ENCODE measurements at places on chromosomes 5 and 9.
A peak's percentile ranks its signal among the peaks of the same experiment; 100 is the strongest.

GRCh38 chr9:29625292-29625731 is 2052.0 kb upstream of the C9orf72 start:
- DNase-seq, result no peak

DNA sequence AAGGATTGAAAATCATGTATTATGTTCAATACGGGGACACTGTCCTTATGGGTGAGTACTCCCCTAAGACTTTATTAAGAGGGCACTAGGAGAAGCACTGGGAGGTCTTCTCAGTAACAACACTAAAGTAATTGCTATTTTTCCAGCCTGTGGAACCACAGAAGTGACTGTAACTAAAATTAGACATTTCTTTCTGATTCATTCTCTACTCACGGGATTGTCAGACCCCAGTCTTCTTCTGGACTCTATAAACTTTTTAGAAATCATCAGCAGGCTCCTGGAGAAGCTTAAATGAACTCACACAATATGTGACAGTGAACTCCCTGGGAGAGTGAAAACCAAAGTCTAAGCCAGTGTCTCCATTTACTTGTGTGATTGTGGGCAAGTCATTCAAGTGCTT is 14.5 kb downstream of the TLR4 start:
- no peak for DNase-seq

DNA sequence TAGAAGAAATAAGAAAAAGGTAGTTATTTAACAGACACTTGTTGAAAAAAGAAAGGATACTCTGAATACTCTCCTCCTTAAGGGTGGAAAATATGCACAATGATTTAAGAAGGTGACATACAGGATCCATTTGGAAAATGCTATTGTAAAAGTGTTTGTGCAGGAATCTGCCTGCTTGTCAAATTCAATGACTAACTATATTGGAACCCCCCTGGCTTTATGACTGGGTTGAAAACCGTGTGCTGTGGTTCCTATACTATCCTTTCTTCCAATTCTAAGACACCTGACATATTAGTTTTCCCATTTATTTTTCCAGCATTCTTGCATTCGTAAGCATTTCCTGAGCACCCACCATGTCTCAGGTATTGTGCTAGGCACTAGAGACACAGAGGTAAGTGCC is 220.0 kb downstream of the GLIS3 start:
- no peak for DNase-seq

DNA sequence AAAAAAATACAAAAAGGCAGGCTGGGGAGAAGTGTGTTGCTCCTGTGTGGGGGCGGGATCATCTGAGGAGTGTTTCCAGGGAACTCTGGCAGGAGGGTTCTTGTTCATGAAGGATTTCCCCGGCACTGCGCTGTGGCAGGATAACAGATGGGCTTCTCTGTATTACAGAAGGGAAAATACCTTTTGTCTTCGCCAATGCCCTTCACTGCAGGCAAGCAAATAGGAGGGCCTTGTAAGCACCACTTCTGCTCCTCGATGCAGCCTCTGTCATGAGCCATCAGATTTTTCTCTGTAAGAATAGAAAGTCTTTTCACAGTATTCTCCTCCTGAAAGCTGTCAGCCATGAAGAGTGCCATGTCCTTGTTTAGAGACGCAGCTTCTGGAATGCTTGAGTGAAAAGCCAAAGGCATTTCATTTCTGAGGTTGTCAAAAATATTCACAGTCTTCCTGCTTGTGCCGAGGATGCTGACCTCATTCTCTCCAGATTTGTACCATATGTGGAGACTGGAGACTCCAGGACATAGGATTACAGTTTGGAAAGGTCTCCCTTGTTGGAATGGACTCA is 294.0 kb downstream of the YTHDC2 start:
- DNase-seq, result peak; percentile 21

DNA sequence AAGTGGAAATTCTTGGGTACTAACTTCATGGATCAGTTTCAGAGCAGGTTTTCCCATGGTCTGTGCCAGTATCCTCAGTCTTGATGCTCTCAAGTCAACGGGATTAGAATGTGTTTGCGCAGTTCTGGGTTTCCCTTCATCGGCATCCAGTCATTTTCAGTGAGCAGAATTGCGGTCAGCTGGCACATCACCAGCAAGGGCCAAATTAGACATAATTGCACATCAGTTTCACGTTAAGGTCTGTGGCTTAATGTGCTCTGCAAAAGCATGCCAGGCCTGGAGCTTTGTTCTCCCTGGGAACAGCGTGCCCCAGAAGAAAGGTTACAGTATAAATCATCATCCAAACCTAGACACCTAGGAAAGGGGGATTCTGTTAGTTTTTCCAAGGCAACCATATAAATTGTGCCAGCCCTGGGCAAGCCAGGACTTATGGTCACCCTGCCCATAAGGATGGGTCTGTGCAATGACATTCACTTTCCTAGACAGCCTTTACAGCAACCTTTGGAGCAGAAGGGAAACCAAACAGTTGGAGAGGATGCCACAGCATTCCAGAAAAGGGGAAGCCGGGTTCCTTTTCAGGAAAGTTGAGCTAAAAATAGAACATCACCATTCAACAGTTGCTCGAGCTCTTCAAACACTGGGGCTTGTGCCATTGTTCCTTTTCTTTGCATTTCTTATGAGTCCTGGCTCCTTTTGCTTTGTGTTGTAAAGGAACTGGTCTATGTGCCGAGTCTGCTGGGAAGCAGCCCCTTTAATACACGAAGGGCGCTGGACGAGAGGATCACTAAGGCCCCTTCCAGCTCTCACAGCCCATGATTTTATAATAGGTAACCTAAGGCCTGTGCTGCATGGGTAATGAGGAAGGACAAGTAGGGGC is 23.1 kb downstream of the IQGAP2 start:
- no peak for DNase-seq

- no peak for DNase-seq
These were observed at the start of gene NEK6 for GRCh38 chr9:124257844-124258606. NEK6 (plus strand) TSS chr9:124257949; CDS start chr9:124301965, 44,016 bp downstream.

- no peak for DNase-seq
These were observed 97.8 kb downstream of the C9orf152 start for GRCh38 chr9:110110154-110110553.

GRCh38 chr9:115204904-115205453 is 87.0 kb upstream of the TNC start:
- no peak for DNase-seq

DNA sequence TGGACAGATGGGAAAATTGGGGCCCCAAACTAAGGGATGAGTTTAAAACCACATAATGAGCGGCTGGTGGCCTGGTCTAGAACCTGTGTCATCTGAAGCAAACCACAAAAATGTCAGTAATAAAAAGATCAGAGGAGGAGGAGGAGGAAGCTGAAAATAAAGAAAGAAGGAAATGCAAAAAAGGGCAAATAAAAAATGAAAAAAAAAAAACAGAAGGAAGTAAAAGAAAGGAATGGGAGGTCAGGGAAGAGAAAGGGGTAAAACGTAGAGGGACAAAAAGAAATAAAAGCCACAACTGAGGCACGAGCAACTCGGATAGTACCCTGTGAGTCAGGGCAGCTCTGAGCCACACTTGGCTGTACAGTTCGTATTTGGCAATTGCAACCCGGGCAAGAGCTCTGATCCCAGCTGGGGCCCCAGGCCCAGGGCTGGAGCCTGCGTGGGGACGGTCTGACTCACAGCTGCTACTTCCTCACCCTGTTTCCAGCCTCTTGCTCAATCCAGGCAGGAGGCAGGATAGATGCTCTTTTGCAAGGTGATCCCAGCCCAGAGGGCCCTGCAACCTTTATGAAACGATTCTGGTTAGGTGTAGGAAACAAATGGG is 137.9 kb upstream of the TRIM32 start:
- no peak for DNase-seq

- no peak for DNase-seq
These were observed 55.1 kb upstream of the TLR4 start for GRCh38 chr9:117649126-117649525.

GRCh38 chr9:121797081-121797480 is 145.6 kb downstream of the DAB2IP start:
- no peak for DNase-seq

DNA sequence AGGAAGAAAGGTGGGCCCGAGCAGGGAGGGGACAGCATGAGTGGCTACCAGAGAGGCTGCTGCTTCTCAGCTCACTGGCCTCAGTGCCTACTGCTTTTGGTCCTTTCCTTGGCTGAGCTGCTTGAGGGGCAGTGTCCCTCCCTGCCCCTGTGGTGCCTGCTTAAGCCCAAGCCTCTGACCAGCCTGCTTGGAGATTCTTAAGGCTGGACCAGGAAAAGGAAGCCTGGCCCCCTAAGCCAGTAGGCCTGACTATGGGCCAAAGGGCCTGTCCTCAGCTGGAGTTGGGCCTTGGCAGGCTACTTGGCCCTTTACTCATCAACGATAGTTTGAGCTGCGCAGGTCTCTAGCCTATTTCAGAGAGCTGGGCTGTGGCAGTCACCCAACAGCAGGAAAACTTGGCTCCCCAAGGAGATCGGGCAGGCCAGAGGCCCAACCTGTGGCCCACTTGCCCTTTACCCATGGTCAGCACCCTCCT is 24.9 kb downstream of the TCF7 start:
- DNase-seq, result no peak

DNA sequence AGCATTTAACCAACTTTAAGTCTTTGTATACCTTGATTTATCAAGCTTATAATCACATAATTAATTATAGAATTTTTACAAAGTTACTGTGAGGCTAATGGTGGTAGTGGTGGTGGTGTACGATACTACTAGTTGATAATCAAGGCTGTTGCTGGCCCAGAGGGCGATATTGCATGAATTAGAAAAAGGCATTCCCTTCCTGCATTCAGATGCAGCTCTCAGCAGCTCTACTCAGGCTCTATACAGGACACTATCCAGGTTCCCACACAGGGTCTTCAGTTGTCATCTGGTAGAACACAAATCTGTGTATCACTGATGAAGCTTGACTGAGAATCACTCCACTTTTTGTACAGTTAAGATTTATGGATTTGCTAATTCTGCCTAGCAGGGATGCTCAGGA is 562.8 kb upstream of the C9orf72 start:
- DNase-seq, result no peak

- no peak for DNase-seq
These were observed 1.8 kb upstream of the AQP7 start for GRCh38 chr9:33403941-33404787.

DNA sequence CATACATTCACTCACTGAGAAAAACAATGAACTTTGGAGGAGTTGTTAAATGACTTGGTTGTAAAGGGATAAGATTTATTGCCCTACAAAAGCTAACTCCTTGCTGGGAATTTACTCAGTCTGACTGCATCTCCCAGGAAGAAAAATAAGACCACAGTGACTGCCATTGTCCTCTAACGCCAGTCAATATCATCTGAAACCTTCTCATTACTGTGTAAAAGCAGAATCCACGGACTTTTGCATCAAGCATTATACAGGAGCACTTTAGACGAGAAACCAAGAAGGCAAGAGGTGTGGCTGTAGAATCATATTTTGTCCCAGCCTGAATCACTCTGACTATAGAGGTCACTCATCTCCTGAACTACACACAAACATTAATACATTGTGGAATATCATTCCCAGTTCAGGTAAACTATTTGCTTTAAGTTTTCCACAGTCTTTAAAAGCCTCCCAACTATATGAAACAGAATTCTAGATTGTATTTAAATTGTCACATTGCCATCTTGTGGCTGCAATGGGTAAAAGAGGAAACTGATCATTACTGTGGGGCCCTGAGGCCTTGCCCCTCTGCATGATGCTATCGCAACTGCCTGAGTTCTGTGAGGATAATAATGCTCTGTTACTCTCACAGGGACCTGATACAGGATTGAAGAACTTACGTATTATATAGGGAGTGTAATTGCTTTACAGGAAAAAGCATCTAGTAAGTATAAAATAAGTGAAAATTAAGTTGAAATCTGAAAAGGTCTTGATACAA is 142.9 kb downstream of the SLCO4C1 start:
- no peak for DNase-seq

DNA sequence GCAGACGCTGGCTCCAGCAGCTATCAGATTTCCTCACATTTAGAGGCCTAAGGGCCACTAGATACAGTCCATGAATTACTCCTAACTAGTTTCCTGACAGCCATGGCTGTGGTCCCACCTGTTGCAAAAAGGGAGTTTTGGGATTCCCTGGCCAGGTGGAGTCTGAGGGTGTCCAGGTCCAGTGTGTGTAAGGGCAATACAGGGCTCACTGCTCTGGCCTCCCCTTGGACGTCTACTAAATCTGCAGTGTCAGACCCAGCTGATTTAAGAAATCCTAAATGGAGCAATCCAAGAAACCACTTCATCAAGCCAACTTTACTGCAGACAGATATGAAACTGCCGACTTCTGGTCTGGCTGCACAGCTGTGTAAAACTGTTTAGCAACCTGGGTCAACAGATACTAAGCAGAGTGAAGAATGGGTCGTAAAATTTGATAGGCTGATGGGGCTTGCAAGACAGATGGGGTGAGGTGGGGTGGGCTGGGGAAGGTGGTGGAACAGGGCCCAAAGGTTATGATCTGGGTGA is 116.4 kb downstream of the GADD45G start:
- no peak for DNase-seq

DNA sequence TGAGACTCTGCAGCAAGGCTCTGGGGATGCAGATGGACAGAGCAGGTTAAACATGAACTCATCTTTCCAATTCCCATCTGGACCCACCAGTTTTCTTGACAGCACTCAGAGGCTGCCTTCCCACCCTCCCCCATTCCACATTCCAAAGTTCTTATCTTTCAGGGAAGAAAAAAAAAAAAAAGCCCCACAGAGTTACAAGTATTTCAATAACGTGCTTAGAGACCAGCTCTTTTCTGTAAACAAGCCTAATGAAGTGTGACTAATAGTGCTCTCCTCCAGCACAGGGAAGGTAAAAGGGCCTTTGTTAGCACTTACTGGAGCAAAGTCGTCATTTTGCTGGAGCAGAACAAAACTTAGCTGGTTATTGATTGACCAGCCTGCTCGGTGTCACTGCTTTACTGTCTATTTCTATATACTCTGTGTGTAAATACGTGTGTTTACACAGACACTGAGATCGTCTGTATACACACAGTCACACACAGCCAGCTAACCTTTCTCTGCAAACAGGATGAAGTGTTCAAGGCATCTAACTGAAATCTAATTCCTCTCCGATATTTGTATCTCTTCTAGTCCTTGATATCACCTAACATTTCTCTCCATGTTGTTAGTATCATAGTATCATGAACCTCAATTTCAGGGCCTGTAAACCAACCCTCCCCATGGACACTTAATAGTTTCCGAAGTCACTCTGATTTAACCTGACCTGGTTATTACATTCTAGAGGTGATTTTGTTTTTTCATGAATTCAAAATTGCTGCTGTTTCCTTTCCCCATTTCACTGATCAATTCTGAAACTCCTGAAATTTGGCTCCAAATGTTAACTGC is 84.9 kb downstream of the ZNF608 start:
- DNase-seq, result no peak

Data from hypothalamus (tissue), 51 donors.